Activated CD4-positive, alpha-beta T cell treated with anti-CD3 and anti-CD28 coated beads for 4 hours (primary cell): ENCODE measurements at places on chromosomes 7 and 10.
A peak's percentile ranks its signal among the peaks of the same experiment; 100 is the strongest.

DNA sequence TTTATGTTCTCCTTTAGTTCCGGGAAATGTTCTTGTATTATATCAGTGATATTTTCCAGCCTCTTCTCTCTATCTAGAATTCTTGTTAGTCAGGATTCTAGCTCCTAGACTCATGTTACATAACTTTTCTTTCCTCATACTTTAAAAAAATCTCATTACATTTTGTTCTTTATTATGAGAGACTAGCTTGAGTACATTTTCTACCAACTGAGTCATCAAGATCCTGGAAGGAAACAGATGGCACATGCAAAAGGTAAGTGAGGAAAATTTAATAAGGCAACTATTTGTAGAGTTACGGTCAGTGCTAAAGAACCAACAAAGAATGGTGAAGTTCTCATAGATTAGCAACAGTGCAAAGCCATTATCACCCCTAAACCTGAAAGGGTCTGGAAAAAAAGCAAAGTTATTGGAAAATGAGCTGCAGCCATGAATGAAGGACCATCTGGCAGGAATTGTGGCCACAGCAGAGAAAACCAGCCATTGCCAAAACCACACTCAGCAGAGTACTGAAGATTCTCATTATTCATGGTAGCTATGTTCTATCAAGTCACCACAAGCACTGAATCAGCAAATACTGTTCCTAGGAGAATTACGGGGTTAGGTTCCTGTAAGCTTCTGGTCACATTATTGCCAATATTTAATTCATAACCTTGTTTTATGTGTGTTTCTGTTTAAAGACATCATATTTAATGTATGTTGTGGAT, 98.3 kb upstream of the C7orf33 start:
- DNase-seq = no peak

DNA sequence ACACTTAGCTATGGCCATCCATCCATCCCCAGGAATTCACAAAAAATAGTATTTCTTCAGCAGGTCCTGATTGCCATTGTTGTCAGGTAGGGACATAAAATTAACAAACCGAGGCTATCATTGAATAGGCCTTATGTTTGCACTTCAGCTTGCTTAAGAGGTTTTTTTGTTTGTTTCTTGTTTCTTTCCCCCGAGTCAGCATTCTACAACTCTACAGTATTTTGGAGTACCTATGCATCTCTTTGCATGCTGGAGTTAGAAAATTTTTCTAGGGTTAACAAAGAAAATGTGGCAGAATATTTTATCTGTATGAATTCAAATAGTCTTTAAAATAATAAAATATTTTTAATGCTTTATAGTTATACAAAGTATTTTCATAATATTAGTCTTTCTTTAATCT, 26.3 kb downstream of the CHRM2 start:
- DNase-seq = no peak

- no peak for DNase-seq
These were observed 73.0 kb downstream of the CTBP2 start for GRCh38 chr10:125087191-125087896.

- peak; percentile 40 for DNase-seq
These were observed 145.5 kb downstream of the FANK1 start for GRCh38 chr10:126041804-126042231.

DNA sequence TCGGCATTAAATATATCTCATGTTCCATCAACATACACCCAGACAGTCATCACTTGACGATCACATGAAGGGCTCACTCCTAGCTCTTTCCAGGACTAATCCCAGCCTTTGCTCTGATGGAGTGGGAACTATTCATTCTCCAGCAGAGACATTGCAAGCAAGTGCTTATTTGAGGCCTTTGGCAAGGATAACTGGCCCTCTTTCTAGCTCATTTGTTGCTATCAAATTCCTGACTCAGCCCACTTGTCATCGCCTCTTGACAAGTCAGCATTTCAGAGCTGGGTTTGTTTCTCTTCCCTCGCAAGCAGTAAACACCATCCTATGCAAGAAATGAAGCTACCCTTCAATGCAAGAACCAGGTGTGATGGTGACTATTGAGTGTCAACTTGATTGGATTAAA, 1165.7 kb upstream of the AUTS2 start:
- no peak for DNase-seq

DNA sequence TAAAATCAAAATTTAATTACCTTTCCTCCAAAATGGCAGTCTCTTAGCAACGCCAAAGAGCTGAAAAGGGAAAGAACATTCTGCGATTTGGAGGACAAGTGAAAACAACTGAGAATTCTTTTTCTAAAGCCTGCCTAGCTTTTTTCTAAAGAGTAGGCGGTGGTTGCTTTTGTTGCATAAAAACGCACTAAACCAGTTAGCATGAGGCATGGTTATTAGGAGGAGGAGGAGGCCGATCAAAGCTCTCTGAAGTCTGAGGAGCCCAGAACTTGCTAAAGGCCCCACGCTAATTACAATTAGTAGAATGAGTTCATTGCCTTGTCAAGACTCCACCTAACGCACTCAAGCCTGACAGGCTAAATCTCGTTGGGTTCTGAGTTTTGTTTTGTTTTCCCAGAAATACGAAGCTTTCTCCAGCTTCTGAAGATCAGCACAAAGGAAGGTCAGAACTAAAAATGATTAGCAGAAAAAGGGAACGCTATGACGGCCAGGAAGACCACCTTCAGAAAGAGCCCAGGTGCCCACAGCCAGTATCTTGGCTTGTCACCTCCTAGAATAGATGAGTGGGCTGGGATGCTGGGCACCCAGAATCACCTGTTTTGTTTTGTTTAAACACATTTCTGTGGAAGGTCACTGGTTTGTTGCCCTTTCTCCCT, 72.0 kb downstream of the FGFR2 start:
- no peak for DNase-seq

GRCh38 chr10:132109341-132110110, 43.8 kb downstream of the JAKMIP3 start:
- no peak for DNase-seq

GRCh38 chr7:696812-697551, 29.5 kb upstream of the DNAAF5 start:
- no peak for DNase-seq

DNA sequence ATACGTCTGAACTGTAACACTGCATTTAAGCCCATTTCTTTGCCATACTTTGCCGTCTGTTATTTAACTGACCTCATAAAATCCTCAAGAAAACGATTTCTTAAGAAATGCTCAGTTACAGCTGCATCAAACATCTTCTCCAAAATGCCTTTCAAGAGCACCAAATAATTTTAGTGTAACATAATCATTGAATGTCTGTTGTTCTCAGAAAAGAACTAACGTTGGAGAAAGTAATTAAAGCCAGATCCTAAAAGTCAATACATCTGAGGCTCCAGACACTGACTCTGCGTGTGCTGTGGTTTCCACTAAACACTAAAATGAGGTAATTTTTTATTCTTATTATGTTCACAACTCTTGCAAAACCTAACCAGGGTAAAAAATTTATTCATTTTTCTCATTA, 63.7 kb upstream of the LRRC17 start:
- DNase-seq = no peak
